T-helper 1 cell (primary cell): ENCODE measurements at places on chromosomes 1 and 21.

GRCh38 chr1:91747666-91748065 lies 138.3 kb downstream of the TGFBR3 start:
- no peak for DNase-seq

DNA sequence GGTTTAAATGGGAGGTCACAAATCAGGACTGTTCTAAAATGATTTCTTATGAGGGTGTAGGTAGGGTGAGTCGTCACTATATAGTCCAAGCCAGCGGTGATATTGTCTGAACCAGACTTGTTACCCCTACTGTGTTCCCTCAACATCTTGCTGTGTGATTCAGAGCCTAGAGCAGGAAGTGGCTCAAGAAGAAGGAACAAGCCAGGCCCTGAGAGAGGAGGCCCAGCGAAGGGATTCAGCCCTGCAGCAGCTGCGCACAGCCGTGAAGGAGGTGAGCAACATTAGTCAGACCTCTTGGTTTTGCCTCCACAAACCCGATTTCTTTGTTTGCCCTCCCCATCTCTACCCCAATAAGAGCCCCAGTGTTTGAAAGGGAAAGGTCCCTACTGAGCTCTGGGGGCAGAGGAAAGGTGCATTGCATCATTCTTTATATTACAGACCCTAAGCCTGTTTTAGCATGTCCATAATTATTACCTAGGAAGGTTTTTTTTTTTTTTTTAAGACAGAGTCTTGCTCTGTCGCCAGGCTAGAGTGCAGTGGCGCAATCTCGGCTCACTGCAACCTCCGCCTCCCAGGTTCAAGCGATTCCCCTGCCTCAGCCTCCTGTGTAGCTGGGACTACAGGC lies 5.0 kb upstream of the SH3BGRL3 start:
- DNase-seq = no peak

- no peak for DNase-seq
These were observed 24.7 kb upstream of the ADGRB2 start for GRCh38 chr1:31788825-31789256.

DNA sequence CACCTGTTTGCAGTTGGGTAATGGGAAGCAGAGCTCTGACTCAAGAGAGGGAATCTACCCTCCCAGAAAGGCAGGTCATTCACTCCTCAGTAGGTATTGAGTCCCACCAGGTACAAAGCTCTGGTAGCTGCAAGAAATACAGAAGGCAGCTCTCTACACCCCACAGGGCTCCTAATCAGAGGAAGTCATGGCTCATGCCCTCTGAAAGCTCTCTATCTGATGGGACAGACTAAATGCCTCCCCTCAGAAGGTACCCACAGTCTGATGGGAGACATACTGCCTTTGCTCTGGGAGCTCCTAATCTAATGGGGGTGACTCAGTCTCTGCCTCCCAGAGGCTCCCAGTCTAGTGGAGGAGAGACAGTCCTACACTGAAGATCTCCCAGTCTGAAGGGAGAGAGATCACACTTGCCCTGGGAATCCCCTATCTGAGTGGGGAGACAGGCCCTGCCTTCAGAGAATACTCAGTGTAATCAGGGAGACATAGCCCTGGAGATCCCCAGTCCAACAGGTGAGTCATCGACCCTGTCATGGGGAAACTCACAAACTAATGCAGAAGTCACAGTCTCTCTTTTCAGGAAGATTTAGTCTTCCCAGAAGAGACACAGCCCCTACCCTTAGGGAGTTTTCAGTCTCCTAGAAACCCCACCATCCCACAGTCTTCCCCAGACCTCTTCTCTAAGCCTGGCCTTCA lies 23.7 kb downstream of the CAMK1G start:
- no peak for DNase-seq

- no peak for DNase-seq
These were observed 33.8 kb downstream of the PEX14 start for GRCh38 chr1:10508511-10508951.

DNA sequence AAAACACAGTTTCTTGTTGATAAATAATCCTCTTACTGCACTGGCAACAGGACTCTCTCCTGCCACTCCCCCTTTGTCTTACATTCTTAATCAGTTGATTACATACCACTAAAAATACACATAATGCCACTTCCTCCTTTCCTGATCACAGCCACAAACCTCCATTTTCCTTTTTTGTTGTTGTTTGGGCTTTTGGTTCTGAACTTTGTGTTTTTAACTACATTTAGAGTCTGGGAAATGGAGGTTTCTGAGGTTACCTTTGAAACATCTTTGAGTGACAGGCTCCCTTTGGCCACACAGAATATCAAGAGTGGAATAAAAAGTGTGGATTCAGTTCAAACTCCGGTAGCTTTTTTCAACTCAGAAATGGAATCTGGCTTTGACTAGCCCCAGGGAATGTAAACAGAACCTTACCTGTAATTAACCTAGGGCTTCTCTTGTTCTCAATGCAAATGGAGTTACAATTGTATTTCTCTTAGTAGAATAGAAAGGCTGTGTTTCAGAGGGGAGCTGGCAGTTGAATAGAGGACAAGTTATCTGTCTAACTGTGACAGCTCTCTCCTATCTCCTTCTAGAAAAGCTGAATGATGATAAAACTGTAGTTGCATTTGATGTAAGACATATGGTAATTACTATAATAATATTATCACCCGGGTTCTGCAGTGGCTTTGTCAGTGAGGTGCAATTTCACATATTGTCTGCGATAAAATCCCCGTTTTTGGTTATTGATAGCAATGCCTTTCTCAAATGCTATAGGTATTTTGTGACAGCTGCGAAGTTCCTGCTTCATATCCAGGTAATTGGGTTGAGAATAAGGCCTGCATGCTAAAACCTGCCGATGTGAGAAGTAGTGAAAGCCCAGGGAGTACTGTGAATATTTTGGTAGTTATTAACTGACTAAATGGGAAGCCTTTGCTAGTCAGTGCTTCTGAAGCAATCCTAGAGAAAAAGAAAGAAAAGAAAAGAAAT lies 66.9 kb downstream of the ST6GALNAC5 start:
- DNase-seq = no peak

DNA sequence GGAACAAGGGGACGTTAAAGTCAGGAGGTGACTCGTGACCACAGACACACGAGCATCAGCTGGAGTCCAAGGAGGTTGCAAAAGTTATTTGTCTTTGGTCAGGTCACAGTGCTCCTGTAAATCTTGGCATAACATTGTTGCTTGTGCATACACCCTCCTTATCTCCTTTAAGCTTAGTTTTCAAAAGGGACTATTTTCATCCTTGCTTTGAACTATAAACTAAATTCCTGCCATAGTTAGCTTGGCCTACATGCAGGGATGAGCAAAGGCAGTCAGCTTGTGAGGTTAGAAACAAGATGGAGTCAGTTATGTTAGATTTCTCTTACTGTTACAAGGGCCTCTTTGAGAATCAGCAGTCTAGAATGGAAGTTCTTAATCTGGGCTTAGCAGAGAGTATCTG lies 28.0 kb upstream of the FASLG start:
- no peak for DNase-seq

GRCh38 chr1:186500804-186501203 lies 39.9 kb upstream of the PDC start:
- no peak for DNase-seq

DNA sequence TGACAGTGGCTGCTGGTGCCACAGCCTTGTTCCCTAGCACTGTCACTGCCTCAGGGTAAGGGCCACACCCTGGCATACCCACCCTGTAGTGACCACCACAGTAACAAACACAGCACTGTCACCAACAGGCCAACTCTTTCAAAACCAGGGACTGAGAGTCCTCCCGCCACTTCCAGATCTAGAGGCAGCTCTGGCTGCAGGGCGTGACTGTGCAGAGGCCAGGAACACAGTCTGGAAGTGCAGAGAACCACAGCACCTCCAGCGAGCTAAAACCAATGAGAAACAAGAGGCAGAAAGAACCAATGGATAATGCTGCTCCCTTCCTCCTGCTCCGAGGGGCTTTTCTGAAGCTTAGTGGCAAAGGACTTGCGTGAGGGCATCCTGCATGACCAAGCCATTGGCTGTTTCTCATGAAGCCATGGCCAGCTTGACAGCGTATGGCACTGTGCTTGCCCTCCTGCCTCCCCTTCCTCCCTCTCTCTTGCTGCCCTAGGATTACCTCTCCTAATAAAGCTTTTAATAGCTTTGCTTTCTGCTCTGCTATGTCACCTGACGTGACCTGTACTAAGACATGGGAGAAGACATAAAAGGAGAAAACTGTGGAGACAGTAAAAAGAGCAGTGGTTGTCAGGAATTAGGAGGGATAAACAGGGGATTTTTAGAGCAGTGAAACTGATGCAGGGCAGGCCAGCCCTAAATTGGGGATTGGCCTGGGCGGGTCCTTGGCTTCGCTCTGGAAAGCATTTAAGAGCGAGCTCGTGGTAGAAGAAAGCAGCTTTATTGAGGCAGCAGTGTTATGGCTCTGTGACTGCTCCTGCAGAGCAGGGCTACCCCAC lies 7.2 kb downstream of the PARP1 start:
- no peak for DNase-seq

DNA sequence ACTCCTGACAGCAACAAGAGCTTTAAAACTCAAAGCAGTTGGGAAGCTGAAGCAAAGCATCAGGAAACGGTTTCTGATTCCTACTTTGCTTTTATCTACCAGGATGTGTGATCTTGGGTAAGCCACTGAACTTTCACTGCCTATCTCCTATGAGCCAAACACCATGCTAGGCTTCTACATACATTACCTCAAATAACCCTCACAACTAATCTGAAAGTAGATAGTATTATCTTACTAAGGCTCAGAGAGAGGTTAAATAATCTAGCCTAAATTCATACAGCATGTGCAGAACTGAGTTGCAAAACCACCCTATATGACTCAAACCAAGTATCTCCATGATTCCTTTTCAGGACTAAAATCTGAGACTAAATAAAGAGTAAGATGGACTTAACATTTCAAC lies 83.8 kb downstream of the EVI5 start:
- DNase-seq = no peak

GRCh38 chr21:39633770-39634181 lies 21.0 kb downstream of the B3GALT5 start:
- DNase-seq = no peak

- no peak for DNase-seq
These were observed 5.2 kb downstream of the LRRC7 start for GRCh38 chr1:69572921-69573320.

- DNase-seq = no peak
These were observed 6.3 kb upstream of the LAD1 start for GRCh38 chr1:201405484-201405831.

- DNase-seq = no peak
These were observed at the start of gene S100A12 for GRCh38 chr1:153375511-153375910. TSS of gene S100A12 (minus strand) at chr1:153375621. CDS start at chr1:153374592, 1,029 bp downstream.

DNA sequence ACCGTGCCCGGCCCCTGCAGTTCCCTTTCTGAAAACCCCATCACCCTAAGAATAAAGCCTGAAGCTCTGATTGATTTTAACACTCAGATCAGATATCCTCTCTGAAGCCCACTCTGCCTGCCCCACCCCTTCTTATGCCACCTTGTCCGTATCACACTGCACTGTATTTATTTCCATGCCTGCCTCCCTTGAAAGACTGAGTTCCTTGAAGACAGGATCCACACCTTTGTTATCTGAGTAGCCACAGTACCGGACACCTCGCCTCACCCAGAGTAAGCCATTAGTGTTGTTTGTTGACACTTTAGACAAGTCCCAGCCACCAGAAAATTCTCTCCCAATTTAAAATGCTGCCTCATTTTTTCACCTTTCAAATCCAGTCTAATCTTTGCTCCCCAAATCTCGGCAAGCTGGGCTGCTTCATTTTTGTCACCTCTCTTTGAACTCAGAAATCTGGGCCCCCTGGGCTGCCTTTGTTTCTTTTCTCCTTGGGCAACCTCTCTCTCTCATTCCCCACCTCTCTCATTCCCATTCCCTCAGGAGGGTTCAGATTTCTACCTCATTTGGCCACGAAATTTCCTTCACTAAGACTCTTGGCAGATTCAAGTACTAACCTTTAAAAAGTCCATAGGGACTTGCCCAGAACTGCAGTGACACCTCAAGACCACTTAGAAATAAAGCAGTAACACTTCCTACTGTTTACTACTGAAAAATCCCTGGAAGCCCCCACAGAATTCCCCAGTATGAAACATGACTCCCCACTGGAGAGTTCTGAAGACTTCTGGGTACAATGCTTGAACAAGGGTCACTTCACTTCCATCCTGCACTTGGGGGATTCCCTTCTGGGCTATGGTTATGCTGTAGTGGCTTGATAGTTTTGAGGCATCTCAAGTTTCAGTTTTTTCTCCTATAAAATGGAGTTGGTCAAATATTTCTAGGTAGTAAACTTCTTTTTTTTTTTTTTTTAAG lies 8.7 kb upstream of the PPP1R15B start:
- no peak for DNase-seq

DNA sequence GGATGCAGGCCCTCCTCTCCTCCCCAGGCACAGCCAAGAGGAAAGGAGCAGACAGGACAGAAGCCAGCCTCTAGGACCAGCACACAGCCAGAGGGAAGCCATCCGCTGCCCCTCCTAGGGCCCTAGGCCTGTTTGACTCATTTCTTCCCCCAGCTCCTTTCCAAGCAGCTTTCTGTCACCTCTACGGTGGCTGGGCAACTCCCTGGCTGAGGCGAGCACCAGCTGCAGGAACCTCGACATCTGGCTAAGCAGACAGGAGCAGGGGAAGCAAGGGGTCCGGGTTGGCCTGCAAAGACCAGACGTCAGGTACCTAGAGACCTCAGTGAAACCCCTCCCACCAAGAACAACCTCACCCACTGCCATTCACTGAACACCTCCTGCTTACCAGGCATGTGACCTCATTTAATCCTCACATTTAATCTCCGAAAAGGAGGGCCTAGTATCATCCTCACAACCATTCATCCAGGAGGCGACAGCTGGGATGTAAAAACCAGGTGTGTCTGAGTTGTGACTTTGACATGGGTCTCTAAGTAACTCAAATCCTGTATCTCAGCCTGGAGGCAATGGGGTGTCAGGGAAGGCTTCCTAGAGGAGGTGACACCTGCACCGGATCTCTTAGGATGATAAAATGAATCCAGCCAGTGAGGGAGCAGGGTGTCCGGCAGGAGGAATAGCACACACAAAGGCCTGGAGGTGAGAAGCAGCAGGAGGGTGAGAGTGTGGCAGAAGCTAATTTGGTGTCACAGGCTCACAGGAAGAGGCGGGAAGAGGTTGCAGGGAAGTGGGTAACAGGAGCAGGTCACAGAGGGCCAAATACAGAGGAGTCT lies 5.9 kb downstream of the LRP8 start:
- no peak for DNase-seq
